Urinary bladder (tissue), 4 donors: ENCODE measurements at places on chromosomes 11 and 22. TPM values are rescaled to one million over a fixed set of nuclear protein-coding genes. Genes with fewer than 3 reads are reported as not detected.

Gene MYOD1
- polyA plus RNA-seq, result not detected

Gene PGM2L1
- polyA plus RNA-seq, result 5.2 TPM

Gene MAP6
- 8.0 TPM for polyA plus RNA-seq

Gene ACR
- polyA plus RNA-seq, result 0.30 TPM

Gene MS4A6E
- 0.34 TPM for polyA plus RNA-seq

Gene FADD
- 23.6 TPM for polyA plus RNA-seq
